ENCODE measurements at places on chromosomes 2 and 18.
A peak's percentile ranks its signal among the peaks of the same experiment; 100 is the strongest.

GRCh38 chr2:13768274-13768673 is 864.2 kb upstream of the LRATD1 start:
- DNase-seq = no peak

GRCh38 chr2:203721781-203722300 is 15.4 kb downstream of the CD28 start:
- no peak for DNase-seq

GRCh38 chr18:79458131-79458838 is 62.6 kb downstream of the NFATC1 start:
- no peak for DNase-seq

DNA sequence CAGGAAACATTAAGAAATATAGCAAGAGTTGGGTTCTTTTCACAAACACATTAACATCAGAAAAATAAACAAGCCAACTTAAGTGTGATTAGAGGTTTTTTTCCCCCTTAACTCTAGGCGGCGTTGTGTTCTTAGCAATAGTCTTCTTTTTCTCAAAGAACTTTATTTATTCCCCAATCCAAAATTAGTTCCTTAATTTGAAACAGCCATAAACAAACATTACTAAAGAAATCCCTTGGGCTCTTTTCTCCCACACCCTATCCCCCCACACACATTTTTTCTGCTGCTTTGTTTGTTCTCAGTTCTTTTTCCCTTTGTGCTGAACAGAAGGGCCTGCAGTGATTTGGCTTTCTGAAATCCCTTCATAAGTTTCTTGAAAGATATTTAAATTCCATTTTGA is 13.2 kb upstream of the MYO1B start:
- DNase-seq = no peak

DNA sequence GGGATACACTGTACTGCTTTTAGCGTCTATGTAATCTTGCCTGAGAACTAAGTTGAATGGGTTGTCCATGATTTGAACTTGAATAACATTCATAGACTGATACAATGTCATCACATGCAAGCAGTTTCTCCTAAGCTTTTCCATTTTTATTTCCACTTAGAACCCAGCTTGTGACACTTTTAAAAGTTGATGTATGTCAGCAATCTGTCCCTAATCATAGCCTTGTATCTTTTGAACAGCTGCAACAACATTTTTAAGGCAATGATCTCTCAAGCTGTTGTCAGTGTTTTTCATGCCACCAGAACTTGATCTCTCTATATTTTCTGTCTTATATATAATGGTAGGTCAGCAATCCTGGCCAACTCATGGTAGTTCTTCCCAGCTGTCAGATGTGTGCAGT is 185.0 kb downstream of the DOK6 start:
- no peak for DNase-seq

GRCh38 chr2:219178377-219179175 is 501 bp downstream of the RETREG2 start:
- no peak for DNase-seq

DNA sequence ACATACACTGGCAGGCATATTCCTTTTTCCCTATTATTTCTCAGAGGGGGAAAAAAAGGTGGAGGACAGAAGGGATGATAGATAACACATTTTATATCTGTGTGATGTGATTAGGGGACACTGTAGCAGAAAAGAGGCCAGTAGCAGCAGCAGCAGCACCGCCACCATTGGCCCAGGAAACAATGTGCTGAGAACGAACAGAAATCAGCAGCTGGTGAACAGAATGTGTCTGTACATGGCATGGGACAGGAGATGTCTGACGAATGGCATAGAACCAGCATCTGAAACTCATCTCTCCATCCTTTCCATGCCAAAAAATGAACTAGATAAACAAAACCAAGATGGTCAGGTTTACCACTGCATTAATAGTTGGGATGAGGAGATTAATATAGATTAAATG is 936.1 kb upstream of the ACVR2A start:
- DNase-seq = no peak

- DNase-seq = no peak
These were observed 129.4 kb upstream of the GLI2 start for GRCh38 chr2:120606280-120606679.

DNA sequence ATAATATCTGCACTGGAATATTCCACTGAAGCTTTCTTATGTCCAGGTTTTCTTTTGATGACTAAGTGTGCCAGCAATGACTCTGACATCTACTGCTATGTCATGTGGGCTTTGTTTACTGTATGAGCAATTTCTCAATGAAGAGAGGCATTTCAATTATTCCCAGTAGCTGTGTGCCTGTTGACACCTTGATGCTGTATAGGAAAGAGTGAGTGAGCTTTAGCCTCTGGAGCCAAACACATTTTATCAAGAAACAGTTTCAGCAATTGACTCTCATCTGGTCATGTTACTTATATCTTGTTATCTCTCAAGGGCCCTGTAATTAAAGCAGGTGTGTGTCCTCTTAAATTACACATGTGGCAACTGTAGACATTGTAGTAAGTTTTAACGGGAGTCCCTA is 493.2 kb upstream of the FANCL start:
- DNase-seq = no peak

- DNase-seq = no peak
These were observed 1.2 kb upstream of the TNS1 start for GRCh38 chr2:218003981-218004419.

- no peak for DNase-seq
These were observed 33.3 kb upstream of the KLF11 start for GRCh38 chr2:10009811-10010781.

DNA sequence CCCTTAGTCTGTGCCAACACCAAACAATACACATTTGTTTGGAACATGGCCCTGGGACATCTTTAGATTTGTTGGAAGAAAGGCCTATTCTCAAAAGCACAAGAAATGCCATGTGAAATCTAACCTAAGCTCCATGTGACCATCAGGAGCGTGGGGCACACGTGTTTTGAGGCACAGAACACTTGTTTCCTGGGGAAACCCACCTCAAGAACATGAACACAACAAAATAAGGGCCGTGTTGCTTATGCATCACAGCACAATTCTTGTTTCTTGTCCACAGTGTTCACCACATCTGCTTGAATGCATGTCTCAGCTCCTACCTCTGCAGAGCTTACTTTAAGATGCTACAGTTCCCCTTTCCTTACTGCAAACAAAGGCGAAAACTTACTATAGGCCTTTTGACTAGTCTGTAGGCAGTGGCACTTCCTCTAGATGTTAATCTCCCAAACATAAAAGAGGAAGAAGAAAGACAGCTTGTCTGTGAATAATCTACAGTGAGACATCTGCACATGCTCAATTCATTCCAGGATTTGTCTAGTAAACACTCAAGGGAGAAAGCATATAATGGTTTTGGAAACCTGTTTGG is 165.0 kb downstream of the ANKRD44 start:
- peak; percentile 80 for DNase-seq

DNA sequence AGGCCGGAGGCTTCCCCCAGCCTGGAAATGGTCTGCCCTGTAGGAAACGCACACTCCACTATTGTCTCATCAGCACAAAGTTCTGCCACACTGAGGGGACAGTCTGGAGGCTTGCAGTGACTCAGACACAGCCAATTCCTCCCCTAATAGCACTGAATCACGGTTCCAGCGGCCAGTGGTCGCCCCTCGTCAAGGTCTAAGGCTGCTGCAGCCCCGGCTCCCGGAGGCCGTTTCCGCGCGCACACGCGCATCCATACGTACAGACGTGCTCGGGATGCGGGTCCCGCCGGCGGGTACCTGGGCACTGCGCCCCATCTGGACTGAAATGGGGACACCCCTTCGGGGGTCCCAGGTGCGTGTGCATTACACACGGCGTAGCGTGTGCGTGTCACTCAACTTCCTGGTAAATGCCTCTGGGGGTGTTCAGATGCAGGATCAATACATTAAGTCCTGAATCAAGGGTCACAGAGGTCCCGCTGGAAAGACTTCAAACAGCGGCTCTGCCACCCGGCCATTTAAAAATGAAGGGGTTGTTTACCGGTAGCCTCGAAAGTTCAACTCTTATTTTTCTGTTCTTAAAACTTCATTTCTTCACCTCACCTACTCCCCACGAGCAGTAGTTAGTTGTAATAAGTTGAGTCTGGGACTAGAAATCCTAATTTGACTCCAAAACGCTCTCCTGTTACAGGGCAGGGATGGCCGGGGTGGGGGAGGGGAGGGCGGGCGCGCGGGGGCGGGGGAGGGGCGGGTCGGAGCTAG is 572 bp upstream of the ZNF516 start:
- peak; percentile 68 for DNase-seq

DNA sequence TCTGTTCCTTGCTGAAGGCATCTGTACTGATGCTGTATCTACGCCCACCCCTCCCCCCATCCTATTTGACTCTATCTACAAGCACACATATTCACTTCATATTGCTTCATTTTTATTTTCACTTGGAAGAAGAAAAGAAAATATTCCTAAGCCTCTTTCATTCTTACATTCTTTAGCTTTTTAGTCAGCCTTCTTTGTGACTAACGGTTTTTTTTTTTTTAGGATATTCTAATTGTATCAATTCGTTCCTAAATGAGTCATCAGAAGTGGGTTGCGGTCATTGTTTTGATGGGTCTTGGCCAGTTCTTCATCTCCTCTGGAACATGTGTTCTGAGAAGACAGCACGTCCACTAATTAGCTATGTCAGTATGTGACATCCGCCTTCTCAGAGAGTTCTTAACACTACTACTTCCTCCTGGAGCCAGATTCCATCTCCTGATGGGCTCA is 88.7 kb downstream of the MYO1B start:
- no peak for DNase-seq

- no peak for DNase-seq
These were observed 40.5 kb downstream of the LONRF2 start for GRCh38 chr2:100281521-100282438.

DNA sequence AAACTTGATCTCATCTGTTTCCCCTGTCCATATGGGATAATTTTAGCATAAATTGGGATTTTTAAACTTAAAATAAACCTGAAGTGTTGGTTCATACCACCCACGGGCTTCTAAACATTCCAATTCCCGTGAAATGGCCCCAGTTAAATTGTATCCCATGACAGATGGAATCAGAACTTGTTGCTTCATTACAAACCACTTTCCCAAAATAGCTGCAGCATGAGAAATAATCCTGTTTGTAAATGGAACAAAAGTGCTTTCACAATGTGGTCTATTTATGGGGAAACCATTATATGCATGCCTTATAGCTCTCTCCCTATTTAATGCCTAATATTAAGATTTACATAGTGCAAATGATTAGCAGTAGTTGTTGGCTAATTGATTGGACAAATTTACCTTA is 15.9 kb downstream of the SCG2 start:
- DNase-seq = no peak

DNA sequence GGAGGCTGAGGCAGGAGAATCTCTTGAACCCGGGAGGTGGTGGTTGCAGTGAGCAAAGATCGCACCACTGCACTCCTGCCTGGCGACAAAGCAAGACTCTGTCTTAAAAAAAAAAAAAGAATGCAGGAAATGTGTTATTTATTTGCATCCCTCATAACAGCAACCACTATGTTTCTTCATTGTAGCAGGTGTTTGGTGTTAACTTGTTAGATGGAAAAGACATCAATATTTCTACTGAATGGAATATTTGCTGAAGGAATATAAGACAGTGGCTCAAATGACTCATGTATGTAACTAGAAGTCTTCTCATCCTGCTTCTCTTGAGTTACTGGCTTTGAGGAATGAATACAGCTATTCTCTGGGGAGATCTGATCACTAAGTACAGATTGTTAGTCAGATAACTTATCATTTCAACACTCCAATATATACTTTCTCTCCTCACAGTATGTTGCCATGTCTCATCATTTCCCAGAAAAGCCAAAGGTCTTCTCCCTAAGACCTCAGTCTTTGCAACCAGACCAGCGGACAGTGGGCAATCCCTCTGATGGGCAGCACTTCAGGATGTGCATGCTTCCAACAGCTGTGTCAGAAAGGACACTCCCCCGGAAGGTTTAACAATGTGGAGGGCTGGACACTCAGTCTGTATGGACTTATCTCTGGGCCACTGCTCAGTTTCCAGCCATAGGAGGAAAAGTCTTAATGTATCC is 104.4 kb upstream of the STK17B start:
- DNase-seq = no peak

GRCh38 chr2:143521396-143521795 is 392.2 kb downstream of the ARHGAP15 start:
- DNase-seq = no peak

DNA sequence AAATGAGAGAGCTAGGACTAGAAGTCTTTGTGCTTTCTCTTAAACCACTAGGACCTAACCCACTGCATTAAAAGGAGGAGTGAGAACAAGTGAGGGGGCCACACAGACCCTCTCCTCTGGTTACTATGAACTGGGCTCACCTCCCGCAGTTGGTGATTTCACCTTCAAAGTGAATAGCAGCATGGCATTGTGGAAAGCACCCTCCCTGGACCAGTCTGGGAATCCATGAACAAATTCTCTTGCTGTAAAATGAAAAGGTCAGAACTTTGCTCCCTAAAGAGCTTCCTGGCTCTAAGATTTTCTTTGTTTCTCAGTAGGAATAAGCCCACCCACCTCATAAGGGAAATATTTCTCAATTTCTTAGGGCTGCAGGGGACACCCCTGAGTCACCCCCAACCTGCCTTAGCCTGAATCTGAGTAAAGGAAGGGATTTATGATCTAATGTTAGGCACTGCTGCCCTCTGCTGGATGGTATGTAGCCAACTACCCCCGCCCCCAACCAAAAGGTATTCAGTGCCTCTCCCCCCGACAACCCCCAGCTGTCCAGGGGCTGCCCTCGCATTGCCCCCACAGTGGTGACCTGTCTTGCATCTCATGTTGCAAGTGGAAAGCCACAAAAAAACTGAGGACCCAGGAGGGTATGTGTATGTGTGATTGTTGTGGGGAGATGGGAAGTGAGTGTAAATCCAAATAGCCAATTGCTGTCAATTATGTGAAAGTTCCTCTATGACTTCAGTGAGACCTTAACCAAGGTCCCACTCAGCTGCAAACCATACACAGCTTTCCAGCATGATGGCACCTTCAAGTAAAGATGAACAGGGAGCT is 230.9 kb upstream of the SLC14A2 start:
- peak; percentile 8 for DNase-seq

DNA sequence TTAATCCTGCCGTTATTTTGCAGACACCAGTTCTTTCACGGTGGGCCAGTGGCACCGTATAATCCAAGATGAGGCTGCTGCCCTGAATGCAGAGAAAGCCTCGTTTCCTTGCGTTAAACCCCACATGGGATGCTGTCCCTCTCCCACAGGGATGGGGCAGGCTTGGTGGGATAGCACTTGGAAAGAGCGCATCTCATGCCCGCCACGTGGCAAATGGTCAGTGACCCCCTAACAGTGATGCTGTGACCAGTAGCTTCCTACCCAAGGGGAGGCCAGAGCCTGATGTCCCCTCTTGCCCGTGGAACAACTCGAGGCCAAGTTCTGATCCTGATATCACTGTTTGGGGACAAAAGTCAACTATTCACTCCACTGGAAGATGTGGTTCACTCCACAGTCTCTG is 73.3 kb downstream of the RHOB start:
- no peak for DNase-seq
